Karpas-422 (cell line): ENCODE measurements at places on chromosomes 2 and 18.

DNA sequence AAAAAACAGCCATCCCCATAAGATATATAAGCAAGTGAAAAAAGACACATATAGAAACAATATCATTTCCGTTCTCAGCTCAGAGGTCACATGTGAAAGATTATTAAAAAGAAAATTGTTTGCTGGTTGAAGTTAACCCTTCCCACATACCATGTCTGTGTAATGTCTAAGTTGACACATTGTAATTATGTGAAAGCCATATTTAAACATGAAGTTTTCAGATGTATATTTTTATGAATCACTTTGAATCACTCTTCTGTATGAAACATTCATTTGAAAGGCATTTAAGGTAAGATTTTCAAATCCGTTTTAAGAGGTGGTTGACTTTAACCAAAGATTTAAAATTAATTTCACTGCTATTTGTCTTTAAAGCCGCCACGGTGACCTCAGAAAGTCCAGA is 441.9 kb downstream of the RND3 start:
- no peak for DNase-seq

DNA sequence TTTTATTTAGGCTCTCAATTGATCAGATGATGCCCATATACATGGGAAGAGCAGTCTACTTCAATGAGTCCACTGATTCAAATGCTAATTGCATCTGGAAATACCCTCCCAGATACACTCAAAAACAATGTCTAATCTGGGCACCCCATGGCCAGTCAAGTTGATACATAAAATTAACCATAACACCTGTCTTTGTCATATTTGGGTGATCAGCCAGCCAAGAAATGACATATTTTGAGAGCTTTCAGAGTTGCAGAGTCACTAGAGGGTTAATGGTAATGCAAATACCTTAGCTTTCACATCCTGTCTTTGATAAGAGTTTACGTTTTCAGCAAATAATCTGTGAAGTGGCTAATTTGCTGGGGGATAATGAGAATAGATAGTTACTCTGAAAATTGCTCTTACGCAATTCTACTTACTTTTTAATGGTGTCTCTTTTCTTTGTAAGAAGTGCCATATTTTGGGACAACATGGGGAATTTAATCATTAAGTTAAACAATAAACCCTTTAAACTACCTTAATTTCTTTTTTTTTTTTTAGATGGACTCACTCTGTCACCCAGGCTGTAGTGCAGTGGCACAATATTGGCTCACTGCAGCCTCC is 49.1 kb downstream of the CCDC195 start:
- DNase-seq: peak; percentile 62

DNA sequence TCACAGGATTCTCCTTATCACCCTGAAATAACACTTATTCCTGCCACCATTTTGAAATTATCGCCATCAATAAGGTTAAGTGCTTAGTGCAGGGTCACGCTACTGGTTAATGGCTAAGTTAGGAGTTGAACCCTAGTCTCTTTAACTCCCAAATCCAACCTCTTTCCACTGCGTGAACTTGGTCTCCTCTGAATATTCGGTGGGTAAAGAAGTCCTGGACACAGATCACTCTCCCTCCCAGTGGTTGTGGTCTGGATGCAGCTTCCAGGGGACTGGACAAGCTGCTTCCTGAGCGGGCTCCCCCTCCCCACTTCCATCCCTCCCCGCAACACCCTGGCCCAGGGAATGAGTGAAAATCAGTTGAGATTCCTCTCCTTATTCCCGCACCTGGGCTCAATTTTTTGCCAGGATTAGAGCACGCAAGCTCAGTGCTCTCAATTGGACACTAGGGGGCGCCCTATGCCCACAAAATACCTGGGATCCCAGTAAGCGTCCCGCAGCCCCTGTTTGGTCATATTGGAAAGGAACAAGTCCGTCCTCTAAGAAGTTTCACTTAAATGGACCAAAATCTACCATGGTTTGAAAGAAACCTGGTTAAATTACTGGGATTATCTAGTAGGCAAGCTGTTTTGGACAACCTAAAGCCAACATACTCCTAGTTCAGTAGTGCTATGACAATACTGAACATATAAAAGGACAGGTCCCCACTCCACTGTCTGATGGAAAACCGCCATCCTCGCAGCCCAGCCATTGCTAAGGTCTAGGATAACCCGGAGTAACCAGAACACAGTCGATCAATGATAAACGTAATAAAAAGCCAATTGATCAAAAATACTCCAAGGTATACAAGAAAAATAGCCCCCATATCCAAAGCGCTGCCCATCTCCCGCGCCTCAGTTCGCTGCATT is 40.4 kb downstream of the DHRS9 start:
- peak; percentile 87 for DNase-seq

DNA sequence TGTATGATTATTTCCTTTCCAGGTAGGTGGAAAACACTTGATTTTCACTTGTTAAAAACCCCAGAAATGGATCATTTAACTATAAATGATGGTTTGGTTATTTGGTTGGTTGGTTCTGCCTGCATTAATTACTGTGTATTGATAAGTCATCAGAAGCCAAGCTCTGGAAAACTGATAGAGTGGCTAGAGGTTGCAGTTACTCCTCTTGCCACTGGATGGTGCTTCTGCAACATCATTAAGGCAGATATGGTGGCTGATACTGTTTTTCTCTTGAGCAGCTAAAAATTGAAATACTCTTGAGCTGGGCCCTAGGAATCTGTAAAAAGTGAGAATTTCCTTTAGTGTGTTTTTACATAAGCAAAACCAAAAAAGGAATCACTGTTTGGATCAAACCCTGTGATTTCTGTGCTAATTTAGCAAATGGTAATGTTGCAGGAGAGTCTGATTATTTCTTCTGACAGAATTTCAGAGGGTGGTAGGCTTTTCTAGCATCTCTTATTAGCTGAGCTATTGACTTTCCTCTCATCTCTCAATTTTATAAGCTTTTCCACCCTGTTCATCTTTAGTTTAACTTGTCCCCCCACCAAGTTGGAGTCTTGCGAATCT is 54.3 kb downstream of the RAB10 start:
- peak; percentile 54 for DNase-seq

GRCh38 chr18:10320791-10321190 is 133.6 kb upstream of the APCDD1 start:
- DNase-seq: no peak

DNA sequence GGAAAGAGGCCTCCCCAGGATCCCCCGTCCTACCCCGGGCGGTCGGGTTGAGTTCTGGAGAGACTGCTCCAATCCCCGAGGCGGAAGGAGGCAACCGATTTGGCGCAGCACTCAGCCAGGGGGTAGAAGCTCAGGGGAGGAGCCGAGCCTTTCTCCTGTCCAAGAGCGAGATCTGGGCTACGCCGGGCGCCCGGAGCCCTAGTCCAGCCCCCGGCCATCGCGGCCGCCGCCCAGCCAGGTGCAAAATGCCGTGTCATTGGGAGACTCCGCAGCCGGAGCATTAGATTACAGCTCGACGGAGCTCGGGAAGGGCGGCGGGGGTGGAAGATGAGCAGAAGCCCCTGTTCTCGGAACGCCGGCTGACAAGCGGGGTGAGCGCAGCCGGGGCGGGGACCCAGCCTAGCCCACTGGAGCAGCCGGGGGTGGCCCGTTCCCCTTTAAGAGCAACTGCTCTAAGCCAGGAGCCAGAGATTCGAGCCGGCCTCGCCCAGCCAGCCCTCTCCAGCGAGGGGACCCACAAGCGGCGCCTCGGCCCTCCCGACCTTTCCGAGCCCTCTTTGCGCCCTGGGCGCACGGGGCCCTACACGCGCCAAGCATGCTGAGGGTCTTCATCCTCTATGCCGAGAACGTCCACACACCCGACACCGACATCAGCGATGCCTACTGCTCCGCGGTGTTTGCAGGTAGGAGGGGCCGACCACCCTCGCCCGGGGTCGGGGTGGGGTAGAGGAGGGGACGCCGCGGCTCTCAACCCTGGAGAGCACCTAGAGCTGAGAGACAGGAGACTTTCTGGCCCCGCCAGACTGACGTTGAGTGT is at the start of gene DYSF:
TSS of gene DYSF (plus strand) at position 158 of the 817 bp plus-strand sequence.
- DNase-seq: no peak

GRCh38 chr18:45664824-45665763 is 49.8 kb downstream of the SLC14A2 start:
- peak; percentile 90 for DNase-seq

- DNase-seq: no peak
Observed at GRCh38 chr2:38794235-38794946, 16.4 kb downstream of the GEMIN6 start.

DNA sequence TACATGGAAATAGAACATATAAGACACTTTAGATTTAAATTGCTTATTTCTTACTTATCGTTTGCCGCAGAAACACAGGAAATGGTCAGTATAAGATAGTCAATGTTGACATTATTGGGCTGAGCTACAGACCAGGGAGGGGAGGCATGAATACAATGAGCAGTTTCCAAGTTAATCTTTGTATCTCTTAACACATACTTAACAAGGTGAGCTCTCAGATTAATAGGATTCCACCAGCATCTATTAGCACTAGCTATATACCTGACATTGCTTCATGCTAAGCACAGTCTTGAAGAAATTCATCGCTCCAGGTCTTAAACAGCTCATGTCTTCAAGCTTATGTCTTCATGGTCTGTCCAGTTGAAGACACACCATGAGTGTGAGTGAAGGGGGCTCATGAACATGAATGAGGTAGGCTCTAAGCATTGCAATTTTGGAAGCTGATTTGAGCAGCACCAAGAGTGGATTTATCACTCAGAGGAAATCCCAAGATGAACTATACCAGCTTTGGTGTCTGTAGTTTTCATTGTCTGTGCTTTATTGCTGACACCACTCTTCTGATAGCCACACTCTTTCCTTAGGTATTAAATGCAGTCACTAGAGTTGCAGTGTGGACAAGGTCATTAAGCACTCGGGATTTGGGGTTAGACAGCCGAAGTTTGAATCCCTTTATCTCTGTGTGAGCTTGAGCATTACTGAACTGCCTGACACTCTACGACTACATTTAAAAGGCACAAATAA is 359.3 kb upstream of the EPHA4 start:
- DNase-seq: no peak

DNA sequence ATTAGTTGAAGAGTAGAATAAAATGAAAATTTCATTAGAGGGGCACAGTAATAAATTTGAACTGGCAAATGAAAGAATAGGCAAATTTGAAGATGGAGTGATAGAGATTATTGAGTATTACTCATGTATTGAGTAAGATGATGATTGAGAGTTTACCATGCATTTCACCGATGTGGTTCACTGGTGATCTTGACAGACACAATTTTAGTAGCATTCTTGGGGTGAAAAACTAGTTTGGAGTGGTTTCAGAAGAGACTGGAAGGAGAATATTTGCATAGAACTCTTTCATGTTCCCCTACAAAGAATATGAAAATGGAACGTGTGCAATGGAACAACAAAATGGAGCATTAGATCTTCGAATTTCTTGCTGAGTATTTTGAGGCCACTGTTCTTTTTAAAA is 121.4 kb downstream of the ASXL3 start:
- DNase-seq: no peak

GRCh38 chr2:171083451-171083850 is 77.2 kb downstream of the TLK1 start:
- DNase-seq: no peak

DNA sequence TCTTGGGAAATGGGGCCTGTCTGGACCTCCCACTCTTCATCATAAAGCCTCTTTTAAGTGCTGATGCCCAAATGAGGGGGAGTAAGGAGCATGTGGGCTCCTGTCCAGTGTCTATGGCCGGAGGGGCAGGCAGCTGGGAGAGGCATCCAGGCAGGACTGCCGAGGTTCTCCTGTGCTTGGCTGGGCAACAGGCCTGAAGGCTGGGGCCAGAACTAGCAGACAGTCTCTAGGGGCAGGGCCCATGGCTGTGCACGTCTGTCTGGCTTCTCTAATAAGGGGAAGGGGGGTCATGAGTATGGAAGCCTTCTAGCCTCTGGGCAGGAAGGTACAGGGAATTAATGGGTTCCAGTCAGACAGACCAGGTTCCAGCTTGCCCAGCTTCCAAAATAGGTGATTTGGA is 128.6 kb downstream of the SMAD2 start:
- DNase-seq: no peak

GRCh38 chr18:24000613-24001490 is 13.7 kb upstream of the TTC39C start:
- no peak for DNase-seq

GRCh38 chr18:60327880-60328279 is 44.7 kb downstream of the MC4R start:
- no peak for DNase-seq

DNA sequence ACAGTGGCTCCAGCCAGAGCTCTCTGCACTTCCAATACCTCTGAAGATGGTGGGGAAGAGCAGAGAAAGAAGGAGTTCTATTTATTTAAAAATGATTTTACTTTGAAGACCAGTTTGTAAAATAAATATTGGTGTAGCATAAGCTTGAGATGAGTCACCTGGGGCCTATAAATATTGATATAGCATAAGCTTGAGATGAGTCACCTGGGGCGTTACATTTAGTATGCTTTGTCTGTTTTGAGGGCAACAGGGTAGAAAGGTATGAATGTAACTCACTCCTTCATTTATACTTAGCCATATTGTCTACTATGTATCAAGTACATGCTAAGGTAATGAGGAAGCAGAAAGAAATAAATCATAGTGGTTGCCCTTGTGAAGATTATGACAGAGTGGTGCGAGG is 7.7 kb upstream of the SULT1C4 start:
- DNase-seq: no peak

GRCh38 chr2:219538504-219538951 is 5.1 kb downstream of the CHPF start:
- no peak for DNase-seq

GRCh38 chr2:206045251-206045650 is 40.7 kb downstream of the INO80D start:
- no peak for DNase-seq

- DNase-seq: no peak
Observed at GRCh38 chr18:59629894-59630293, 67.3 kb downstream of the CCBE1 start.

DNA sequence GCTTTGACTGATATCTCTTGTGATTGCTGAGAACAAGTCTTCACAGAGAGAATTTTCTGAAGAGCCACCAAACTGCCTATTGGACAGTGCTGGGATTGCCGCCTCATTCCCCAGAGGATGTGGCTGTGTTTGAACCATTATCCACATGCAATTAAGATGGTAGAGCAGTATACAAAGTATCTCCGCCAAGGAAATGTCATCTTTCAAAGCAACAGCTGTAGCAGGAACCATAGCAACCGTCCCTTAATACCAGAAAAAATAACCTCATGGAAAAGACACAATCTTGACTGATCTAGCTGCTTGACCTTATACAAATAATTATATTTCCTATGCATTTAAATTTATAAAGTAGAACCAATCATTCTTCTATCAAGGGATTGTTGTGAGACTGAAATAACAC is 772.6 kb upstream of the FAM98A start:
- DNase-seq: no peak
